ENCODE measurements at places on chromosomes 5 and 9.

- no peak for DNase-seq
Measured at GRCh38 chr5:150851039-150851438, 4.7 kb downstream of the IRGM start.

DNA sequence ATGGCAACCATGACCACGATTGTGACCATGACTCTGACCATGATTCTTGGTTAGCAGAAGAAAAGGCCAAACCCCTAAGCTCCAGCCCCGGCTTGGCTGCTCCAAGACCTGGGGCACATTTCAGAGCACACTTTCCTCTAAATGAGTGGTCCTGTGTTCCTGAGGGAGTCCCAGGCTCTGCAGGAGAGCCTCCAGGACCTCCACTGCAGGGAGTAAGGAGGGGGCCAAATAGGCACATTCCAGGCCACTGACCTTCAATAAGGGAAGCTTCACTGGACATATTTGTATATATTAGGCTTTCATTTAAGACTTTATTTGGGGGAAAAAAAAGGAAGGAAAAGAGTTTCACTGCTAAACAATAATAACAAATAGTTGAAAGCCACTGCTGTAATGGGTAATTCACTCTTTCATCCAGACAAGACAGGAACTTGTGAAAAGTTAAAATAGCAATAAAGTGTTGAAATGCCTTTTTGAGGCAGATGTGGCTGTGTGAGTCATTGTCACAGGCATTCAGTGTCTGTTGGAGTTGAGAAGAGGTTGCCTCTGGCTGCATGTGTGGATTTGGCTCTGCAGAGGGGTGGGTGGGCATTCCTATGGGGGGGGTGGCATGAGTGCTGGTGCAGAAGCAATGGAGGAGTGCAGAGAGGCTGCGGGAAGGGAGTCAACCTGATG lies 63.9 kb upstream of the TGFBR1 start:
- DNase-seq: no peak

DNA sequence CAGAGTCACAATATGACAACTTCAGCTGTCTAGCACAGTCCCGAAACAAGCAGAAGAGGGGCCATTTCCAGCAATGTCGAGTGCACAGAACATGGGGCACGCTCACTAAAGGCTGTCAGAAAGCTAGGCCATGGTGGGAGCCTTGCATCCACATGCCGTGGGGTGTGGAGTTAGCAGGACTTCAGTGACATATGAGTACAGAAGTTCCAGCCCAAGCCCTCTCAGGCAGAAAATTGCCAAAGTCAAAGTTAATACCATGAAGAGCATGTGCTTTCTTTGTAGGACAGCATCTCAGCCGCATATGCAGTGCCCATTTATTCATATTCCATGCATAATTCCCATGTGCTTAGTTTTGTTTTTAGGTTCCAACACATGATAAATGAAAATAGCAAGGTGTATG lies 26.7 kb downstream of the ECM2 start:
- no peak for DNase-seq

DNA sequence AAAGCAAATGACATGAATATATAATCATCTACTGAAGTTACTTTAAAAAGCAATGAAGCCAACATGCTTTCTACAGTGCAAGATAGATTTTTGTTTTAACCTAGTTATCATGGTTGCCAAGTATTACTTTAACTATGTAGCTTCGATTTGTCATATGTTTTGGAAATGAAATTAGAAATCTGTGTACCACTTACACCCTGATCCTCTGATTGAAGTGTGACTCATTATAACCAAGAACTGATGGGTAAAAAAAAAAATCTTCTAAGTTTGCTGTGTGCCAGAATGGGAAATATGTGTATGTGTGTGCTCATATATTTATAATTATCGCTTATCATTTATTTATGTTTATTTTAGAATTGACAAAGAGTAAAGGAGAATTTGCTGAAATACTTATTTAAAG lies 9.1 kb upstream of the CDC42SE2 start:
- DNase-seq: no peak

- no peak for DNase-seq
Measured at GRCh38 chr9:117677572-117677971, 26.6 kb upstream of the TLR4 start.

DNA sequence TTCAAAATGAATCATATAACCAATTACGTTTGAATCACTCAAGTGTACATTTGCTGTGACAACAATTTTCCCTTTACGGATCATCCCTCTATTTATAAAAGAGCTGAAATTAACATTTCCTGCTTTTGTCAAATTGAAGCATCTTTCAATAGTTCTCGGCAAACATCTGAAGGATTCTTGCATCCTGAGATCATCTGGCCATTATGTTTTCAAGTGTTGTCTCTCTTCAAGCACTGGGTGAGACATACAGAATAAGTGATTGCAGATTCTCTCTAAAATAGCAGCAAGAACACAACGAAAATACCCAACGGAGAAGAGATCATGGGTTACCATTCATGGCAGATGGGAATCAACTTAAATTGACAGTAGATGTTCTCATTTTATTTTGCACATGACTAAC lies 283.4 kb upstream of the GRAMD2B start:
- no peak for DNase-seq

DNA sequence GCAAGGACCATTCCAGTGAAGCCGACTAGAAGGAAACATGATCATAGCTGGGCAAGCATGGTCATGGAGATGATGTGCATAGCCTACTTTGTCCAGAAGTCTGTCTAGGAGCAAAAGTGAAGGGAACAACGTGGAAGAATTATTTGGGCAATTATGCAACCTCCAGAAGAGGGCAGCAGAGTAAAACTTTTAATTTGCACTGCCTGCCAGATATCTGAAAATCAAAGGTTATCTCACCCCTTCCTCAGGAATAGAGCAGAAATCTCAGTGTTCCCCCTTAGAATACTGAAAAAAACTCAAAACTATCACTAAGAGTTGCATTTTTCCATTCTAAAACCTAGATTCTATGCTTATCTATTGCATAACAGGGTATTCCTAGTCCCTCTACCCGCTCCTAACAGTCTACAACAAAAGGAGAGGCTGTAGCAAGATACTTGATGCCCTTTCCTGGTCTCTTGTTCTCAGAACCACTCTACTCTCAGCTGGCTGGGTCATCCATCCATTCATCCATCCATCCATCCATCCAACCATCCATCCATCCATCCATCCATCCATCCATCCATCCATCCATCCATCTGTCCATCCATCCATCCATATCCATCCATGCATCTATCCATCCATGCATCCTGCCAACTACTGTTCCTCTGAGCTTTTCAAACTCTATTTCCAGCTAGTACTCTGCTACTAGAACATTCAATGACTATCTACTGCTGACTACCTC lies 8.4 kb upstream of the SETD9 start:
- peak; percentile 4 for DNase-seq

DNA sequence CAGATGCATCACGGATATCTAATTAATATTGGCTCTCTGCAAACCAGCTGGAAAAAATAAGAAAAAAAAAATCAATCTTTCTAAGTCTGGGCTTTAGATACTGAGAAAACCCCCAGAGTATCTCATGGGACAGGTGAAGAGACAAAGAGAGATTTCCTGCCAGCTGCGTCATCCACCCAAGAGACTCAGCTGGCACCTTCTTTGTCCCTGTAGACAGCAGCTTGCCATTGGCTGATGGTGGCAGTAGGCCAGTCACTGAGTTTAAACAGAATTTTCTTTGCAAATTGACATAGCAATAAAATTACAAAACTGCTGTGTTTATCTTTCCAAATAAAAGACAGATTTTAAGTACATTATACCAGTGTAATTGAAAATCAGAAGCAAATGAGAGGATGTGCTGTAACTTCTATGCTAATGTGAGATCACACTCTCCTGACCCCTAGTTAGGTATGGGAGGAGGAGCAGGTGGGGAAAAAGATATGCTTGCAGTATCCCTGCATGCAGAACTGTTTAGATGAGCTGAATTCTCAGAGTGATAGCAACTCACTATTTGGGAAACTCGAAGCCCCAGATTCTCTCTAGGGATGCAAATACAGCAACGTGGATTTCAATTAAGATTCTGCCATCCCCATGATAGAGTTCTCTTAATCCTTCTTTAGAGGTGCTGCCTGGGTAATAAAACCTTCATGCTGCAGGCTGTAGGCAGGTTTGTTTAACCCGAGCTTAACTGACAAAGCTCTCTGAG lies 72.2 kb downstream of the NMUR2 start:
- DNase-seq: no peak

DNA sequence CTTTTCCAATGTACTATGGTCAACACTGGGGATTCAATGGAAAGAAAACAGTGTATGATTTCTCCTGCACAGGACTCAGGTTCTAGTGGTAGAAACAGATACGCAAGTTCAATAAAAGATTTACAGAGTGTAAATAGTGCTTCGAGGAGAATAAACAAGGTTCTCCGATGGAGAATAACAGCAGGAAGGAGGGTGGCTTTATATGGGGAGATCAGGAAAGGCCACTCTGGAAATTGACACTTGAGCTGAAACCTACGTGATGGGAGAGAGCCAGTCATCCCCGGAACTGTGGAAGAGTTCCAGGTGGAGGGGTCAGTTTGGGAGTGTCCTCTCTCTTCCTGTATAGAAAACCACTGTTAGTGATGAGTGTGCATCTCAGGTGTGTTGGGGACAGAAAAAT lies 65.9 kb downstream of the GARNL3 start:
- no peak for DNase-seq

DNA sequence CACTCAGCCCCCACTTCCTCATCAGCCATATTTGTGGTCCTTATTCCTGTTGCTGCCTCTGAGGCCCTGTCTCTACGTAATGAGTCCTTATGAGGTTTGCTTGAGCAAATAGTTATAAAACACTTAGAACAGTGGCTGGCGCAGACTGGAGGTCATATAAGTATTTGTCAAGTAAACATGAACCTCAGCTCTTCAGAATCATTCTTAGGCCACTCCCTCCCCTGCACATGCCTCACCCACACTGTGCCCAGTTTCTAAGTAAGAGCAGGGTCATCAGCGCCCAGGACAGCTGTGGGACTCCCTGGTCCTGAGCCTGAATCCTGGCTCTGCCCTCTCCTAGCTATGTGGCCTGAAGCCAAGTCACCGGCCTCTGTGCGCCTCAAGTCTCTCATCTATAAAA lies 4.0 kb downstream of the ST6GALNAC4 start:
- DNase-seq: no peak

- no peak for DNase-seq
Measured at GRCh38 chr9:7117676-7118561, 360.1 kb downstream of the KDM4C start.

DNA sequence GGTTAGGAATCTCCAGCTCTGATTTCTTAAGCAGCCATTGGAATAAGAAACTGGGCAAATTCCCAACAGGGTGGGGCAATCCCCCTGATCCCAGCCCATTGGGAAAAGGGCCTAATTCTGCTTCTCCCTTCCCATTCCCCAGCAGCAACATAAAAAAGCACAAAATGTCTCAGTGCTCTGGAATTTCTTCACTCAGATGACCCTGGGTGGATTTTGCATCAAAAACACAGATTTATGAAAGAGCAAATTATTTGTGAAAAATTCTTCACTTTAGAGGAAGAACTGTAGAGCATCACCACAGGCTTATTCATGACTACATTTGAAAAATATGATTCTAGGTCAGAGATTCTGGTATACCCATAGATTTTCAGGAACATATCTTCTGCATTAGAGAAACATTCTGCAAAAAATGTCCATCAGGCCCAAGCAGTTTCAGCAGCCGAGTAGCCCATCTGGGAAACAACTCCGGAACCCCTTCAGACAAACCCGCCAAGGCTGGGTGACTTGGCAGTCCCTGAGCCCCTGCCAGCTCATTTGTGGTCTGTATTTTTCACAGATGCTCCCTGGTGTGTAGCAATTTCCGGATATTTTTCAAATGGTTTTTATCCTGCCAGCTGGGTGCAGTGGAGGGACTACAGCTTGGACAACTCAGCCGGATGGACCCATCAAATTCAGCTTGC lies 102.1 kb upstream of the RANBP3L start:
- no peak for DNase-seq

- DNase-seq: no peak
Measured at GRCh38 chr9:75063556-75064305, 24.2 kb downstream of the NMRK1 start.

DNA sequence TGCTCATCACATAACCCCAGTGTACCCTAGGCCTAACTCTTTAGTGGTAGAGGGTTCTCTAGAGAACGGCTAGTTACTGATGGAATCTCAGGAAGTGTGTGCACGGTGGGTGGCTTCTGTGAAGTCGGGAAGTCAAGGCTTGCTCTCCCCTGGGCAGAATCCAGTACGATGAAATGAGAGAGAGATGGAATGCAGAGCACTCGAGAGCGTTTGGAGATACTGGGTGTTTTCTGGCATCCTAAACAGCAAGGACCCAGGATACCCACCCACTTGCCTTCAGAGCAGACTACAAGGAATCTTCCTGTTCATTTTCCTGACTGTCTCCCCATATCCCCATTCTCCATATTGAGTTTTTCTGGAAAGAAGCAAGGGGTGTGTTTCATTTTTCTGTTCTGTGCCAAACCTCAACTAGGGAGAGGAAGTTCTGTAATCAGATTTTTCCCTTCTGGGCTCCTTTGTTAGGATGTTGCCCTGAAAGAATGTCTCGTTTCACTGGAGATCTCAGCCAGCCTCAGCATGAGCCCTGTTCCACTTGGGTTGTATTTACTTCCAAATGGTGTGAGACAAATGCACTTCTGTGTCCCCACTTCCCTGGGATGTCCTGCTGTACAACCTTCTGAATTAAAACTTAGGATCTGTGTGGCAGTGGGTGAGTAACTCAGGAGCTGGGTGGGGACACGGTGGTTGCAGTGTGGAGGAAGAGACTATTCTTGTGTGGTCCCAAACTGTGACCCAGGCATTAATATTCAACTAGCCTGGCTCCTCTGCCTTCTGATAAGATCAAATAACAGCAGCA lies 108.9 kb upstream of the SPRY4 start:
- DNase-seq: no peak

DNA sequence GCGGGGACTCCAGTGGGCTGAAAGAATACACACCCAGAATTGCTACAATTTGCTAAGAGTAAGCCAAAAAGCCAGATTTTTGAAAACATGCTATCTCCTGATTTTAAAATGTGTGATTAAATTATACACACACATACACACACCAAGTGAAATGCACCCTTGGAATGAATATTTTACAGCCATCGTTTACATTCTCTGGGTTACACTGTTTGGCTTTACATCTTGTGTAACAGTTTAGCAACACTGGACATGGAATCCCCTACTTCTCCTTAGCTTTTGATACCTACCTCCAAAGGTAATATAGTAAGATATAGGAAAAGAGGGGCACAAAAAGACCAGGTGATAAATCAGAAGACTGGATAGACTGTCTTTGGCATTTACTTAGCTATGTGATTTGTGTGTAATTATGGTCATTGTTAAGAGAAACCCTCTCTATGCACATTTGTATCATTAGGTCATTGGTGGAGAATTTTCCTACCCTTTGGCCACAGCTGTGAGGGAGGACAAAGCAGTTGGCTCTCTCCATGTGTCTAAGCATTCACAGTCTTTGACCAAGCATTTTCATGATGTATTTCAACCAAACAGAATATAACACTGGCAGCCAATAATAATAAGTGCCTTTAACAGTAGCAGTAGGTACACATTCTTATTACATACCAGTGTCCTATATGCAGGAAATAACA lies 7.6 kb downstream of the SVEP1 start:
- DNase-seq: no peak

- no peak for DNase-seq
Measured at GRCh38 chr5:127086589-127086988, 13.3 kb upstream of the C5orf63 start.

GRCh38 chr5:146334074-146334533 lies 4.5 kb upstream of the POU4F3 start:
- no peak for DNase-seq

- no peak for DNase-seq
Measured at GRCh38 chr5:125823572-125823971, 599.6 kb upstream of the GRAMD2B start.

- no peak for DNase-seq
Measured at GRCh38 chr9:132415181-132415580, 5.2 kb downstream of the CFAP77 start.

Data from stimulated activated CD8-positive, alpha-beta memory T cell treated with anti-CD3 and anti-CD28 coated beads, Interleukin-7, amount 100 ng/mL, for 1 hour (primary cell).